Urothelium cell line (cell line): ENCODE measurements at places on chromosomes 6 and 20.

GRCh38 chr20:59242714-59243626 is 57.4 kb upstream of the EDN3 start:
- DNase-seq: peak; percentile 81

- DNase-seq: no peak
Measured at GRCh38 chr6:105909106-105909505, 177.0 kb upstream of the PRDM1 start.

DNA sequence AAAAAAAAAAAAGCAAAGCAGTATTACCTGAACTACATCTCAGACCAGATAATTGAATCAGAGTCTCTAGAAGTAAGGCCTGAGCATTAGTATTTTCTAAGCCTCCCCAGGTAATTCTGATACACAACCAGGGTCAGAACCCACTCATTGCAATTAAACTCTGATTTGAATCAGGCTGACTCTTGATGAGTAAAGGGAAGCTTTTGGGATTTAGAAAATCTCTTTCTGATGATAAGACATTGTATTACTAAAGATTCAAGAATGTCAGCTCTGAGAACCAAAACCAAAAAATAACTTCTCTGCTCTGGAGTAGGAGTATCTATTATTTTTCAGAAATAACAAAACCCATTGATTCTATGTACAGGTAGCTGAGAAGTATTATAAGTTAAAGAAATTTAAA is 100.1 kb upstream of the COL21A1 start:
- no peak for DNase-seq

- DNase-seq: no peak
Measured at GRCh38 chr6:135231469-135231844, 50.3 kb downstream of the MYB start.

GRCh38 chr6:52595796-52596130 is 18.9 kb upstream of the TRAM2 start:
- DNase-seq: no peak

GRCh38 chr20:24147961-24148360 is 159.4 kb upstream of the GGTLC1 start:
- DNase-seq: no peak

GRCh38 chr6:165615636-165616035 is 47.4 kb downstream of the PDE10A start:
- DNase-seq: no peak

- no peak for DNase-seq
Measured at GRCh38 chr6:20640181-20640580, 105.9 kb downstream of the CDKAL1 start.

- no peak for DNase-seq
Measured at GRCh38 chr6:111586554-111586953, 19.1 kb downstream of the TRAF3IP2 start.

- DNase-seq: no peak
Measured at GRCh38 chr6:24836109-24836508, 37.4 kb upstream of the ARMH2 start.

DNA sequence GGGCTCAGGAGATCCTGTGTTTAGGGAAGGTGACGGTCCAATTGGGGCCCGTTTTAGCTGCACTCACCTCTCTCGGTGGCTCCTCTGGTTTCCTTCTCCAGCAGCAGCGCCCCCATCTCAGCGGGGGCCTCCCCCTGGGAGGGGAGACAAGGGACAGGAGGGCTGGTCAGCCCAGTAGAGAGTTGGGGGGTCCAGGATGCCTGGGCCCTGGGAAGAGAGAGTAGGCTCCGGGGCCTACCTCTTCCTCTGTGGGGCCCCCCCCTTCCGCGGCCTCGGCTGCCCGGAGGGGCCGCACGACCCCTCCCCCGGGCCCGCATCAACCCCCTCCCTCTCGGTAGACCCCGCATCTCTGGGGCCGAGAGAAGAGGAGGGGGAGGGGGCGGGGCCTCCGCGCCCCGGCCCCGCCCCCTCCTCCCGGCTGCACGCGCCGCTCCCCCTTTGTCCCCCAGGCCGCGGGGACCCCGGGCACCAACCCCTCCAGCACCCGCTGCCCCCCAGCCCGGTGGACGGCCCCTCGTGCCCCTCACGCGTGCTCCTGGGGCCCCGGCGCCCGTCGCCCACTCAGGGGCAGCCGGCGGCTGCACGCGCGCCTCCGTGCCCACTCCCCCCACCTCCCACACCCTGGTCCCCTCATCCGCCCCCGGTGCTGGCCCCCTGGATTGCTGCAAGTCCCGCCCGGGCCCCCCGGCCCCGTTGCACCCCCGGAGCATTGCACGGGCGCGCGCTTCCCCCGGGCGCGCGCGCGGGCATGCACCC is 464 bp downstream of the EHMT2 start:
- DNase-seq: peak; percentile 34

- DNase-seq: no peak
Measured at GRCh38 chr6:11260249-11261038, 28.0 kb upstream of the NEDD9 start.

GRCh38 chr20:41830702-41831101 is 212.5 kb upstream of the CHD6 start:
- no peak for DNase-seq

GRCh38 chr20:49979030-49979832 is 3.5 kb upstream of the SNAI1 start:
- peak; percentile 89 for DNase-seq

DNA sequence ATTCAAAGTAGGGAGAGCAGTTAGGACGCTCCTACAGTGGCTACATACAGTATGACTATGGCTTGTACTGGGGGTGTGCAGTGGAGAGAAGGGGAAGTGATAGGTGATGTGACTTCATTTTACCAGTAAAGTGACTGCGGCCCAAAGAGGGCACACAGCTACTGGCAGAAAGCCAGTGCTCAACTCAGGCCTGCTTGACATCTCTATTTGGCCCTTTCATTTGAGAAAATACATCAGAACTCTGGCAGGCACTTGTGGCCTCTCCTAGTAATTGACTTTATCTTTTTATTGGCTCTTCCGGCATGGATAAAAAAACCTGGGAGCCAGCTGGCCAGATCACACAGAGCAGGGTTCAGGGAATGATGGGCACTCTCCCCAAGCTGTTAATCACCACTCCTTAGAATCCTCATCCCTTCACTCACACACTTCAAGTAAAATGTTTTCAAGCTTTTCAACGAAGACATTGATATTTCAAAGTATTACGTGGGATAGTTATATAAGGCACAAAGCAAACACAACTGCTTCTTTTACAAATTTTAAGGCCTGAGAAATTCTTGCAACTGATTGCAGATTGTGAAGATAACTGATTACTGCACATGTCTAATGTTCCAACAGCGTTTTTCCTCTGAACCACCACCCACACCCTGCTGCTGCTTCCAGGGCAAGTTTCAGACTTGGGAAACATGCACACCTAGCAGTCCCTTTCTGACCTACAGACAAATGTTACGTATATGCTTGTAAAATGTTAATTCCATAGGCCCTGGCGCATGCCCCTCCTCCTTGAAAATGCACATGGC is 73.5 kb downstream of the TNFRSF21 start:
- DNase-seq: no peak
